ENCODE measurements at places on chromosomes 11 and 22.

DNA sequence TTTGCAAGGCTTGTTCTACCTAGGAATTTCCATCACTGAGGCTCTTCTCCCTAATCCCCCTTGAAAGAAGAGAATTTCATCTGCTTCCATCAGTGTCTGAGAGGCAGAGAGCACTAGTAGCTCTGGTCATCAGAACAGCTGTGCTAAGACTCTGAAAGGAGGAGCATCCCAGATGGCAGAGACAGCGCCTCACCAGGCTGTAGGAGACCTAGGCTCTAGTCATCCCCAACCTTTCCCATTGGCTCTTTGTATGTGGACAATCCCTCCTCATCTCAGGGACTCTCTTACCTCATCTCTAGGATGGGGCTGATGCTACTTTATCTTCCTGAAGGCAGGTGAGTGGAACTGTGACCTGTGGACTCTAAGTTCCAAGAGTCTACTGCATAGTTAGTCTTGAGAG is 8.8 kb upstream of the OR9I1 start:
- DNase-seq, result no peak

GRCh38 chr11:78292109-78292803 is 103.5 kb downstream of the USP35 start:
- DNase-seq, result no peak

GRCh38 chr11:128604723-128605122 is 17.4 kb upstream of the ETS1 start:
- no peak for DNase-seq

DNA sequence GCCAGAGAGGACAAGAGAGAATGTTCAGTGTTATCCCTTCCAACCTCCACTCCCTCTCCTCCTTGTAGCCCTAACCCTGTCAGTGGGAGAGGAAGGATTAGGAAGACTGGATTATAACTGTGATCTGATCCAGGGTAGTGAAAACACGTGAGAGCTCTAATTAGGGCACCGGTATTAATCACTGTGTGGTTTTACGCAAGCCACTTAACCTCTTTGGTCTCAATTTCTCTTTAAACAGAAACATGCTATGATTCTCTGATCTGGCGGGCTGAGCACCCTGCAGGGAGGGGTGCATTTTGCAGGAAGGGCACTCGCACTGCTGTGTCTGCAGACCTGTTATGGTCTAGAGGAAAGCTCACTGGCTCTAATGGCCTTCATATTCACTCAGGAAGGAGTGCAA is 11.5 kb downstream of the RPL27A start:
- no peak for DNase-seq

- DNase-seq, result no peak
Measured at GRCh38 chr11:19551457-19551856, 161.2 kb upstream of the NAV2 start.

- no peak for DNase-seq
Measured at GRCh38 chr11:113193016-113193415, 121.4 kb upstream of the TTC12 start.

All from stimulated activated CD4-positive, alpha-beta T cell treated with anti-CD3 and anti-CD28 coated beads, Interleukin-1b, Interleukin-23, amount 100 ng/mL, for 4 hours (primary cell).